CD8-positive, alpha-beta T cell (primary cell): ENCODE measurements at places on chromosomes 3 and 15. TPM values are rescaled to one million over a fixed set of nuclear protein-coding genes. Genes with fewer than 3 reads are reported as not detected.

DNA sequence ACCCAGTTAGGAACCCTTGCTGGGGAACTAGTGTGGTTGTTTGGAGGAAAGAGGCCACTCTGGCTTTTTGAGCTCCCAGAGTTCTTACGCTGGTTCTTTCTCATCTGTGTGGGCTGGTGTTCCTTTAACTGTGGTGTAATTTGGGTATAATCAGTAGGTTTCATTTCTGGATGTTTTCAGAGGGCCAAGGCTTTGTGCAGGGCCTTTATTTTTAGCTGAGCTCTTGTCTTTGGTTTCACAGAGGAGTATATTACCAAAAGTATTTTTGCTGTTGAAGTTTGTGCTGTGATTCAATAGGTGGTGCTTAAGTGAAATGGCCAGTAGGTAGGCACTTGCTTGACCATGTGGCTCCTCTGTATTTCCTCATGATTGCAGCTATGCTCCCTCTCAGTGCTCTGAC lies 357.9 kb downstream of the KCNH8 start:
- DNase-seq, result no peak

Gene MAPKAPK3
- total RNA-seq, result 18.5 TPM

- DNase-seq, result no peak
These were observed 294.2 kb upstream of the TBL1XR1 start for GRCh38 chr3:177491296-177492032.

GRCh38 chr3:90031121-90031520 lies 923.7 kb downstream of the EPHA3 start:
- no peak for DNase-seq

Gene GRK7
- total RNA-seq, result 0.16 TPM

GRCh38 chr3:195892105-195893043 lies 16.0 kb downstream of the TNK2 start:
- DNase-seq, result no peak

DNA sequence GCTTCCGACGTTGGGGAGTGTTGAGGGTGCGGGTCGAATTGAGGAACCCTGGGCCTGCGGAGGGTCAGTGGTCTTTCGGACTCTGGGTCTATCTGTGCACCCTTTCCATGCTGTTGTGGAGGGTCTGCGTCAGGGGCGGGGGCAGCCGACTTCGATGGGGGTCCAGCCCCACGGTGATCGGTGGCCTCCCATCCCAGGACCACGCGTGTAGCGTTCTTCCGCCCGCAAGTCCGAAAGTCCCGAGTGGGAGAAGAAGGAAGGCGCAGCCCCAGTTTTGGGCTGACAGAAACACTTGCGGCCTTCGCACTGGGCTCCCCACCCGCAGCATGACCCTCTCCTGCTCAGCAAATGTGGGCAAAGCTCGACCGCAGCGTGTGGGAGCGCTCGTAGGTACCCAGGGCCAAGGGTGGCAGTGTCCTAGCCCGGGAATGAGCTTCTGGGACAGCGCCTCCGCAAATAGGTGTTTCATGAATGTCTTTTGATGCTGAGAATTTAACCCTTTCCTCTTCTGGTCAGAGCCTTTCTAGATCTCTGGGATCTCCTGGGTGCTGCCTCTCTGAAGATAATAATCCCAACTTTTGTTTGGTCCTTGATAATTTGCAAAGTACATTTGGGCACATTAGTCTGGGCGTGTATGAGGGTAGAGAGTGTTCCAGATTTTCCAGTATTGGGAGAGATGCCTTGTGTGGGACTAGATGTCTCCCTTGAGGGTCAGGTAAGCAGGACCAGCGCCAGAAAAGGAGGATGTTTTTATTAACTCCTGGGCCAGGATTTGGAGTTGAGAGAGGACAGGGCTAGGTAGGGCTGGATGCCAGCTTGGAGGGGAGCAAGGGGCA lies 2.3 kb upstream of the DLL4 start:
- DNase-seq, result no peak

Gene CRYGS
- total RNA-seq, result 1.5 TPM

DNA sequence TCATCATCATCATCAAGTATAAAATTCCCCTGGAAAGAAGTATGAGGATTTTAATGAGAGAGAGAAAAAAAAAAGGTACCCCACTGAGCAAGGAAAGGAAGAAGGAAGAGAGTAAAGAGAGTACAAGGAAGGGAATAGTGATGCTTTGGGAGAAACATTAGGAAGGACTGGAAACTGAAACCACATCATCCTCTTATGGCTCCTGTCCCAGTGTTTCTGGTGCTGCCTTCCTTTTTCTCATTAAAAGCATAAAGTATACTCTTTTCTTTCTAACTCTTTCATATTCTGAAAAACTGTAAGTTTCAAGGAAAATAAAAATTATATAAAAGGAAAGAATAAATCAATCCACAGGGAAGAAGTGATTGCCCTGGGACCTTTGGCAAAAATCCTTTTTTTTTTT lies 616.4 kb upstream of the CBLB start:
- DNase-seq, result no peak

Gene CLDN18
- not detected for total RNA-seq
